ENCODE measurements at places on chromosomes 2 and 18.

- no peak for DNase-seq
These were observed 21.7 kb downstream of the TNP1 start for GRCh38 chr2:216838151-216838550.

- DNase-seq: no peak
These were observed 85.6 kb downstream of the EHD3 start for GRCh38 chr2:31319406-31320175.

DNA sequence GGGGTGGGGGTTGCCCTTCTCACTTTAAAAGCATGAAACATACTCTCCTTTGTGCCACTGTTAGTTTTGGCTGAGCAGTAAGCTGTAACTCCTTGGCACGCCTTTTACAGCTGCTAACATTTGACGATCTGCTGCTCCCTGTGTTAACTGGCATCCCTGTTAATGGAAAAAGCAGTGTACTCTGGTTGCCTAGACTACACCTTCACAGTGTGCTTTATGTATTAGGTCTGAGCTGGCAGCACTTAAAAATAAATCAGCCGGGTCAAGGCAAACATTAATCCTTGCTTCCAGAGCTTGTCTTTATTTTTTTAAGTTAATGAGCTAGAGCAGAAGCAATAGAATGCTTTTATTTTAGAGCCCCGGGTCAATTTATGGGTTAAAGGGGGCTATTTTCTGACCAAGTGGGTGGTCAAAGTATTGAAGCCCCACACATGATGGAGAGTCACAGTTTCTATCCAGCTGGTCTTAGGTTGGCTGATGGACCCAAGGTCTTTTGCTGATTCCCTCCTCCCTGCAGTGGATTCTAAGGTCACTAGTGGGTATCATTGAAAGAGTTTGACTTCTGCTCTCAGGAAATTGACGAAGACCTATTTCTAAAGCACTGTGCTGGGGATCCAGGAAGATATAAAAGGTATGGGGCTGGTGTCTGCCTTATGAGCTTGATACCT is 54.5 kb downstream of the CFAP221 start:
- DNase-seq: no peak

GRCh38 chr2:108591163-108591562 is 56.9 kb downstream of the LIMS1 start:
- no peak for DNase-seq

- no peak for DNase-seq
These were observed 46.6 kb upstream of the ZBTB7C start for GRCh38 chr18:48455555-48456478.

DNA sequence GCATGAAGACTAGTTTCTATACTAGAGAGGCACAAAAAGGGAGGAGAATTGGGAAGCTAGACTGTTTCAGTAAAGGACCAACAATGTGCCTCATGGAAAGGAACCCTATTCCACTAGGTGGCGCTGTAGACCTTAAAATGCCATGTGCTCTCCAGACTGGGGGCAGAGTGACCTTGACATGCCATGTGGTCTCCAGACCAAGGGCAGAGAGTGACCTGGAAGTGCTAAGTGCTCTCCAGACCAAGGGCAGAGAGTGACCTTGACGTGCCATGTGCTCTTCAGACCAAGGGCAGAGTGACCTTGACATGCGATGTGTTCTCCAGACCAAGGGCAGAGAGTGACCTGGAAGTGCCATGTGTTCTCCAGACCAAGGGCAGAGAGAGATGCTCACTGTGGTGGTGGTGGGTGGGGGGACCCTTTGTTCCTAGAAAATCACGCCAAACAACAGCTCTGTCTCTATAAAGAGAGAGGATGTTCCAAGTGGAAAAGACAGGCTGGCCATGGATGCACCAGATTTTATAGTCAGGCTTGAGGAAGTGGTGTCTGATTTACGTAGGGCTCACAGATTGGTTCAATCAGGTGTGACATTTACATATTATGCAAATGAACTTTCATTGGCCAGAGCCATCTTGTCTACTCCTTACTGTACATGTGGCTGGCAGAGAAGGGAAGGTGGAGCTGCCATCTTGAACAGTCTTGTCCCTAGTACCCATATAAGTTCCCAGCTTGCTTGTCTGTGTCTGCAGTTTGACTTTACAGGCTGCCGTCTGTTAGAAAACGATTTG is 344.0 kb upstream of the DDX18 start:
- no peak for DNase-seq

DNA sequence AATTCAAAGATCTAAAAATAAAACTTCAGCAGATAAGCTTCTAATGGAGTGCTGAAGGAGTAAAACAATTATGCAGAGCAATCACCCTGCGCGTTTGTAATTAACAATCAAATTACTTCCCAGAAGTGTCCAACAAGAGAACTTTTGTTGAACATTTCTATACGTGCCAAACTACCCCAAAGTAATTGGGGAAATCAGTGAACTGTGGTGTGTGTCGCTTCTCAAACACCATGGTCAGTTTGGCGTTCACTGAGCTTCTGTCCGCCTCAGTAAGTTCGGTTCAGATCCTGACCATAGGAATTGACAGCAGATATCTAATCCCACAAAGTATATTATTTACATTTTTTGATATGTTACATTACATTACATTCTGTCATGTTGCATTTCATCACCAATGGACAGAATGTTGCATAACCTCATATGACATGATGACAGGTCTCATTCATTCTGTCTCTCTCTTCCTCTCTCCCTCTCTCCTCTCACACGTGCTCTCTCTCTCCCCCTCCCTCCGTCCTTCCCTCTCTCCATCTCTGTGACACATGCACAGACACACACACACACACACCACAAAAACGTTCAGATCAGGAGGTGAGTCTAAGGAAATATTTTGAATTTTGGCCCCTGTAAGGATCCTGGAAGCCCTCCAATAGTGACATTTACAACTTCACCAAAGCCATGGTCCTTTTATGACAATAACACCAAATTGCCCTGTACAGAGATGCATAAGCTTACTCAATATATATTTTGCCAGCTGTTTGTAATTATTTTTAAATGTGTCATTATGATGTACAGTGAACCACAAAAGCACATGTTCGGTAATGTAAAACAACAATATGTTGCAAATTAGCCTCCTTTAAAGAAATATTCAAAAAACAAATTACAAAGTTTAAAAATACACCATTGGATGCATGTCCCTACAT is 269.2 kb downstream of the FIGN start:
- DNase-seq: no peak
